Stimulated activated CD8-positive, alpha-beta memory T cell treated with anti-CD3 and anti-CD28 coated beads, Interleukin-4, amount 100 ng/mL, for 1 hour (primary cell): ENCODE measurements at places on chromosomes 5 and 9.

DNA sequence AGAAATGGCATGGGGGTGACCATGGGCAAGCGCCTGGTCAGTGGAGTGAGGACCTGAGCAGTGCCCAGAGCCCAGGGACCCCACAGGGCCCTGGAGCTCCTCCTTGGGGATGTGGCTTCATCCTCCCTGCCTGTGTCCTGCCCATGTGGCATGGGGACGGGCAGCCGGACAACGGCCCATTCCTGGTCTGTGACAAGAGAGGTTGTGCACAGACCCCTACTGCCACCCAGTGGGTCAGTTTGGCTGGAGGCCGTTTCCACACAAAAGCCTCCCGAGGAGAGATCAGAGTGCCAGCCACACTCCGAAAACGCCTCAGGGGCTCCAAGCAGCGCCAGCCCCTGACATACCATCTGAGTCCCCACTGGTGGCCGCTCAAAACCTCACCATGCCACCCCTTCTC lies 19.8 kb downstream of the SLC6A18 start:
- DNase-seq: no peak

DNA sequence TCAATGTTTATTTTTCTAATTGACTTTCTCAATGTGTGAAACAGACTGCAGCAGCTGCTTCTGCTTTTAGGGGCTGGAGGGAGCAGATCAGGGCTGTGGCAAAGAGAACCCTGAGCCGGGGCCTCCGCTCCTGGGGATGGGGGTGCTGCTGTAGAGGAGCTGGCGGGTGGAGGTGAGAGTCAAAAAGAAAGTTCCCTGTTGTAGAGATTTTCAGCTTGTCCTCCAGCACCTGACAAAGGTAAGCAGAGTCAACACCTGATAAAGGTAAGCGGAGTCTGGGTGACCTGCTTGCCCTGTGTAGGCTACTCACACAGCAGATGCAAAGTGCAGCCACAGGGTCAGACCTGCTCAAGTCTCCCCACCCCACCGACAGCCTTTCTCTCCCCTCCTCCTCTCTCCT lies 252.4 kb upstream of the IRX1 start:
- no peak for DNase-seq

GRCh38 chr5:143124593-143124992 lies 278.9 kb downstream of the NR3C1 start:
- no peak for DNase-seq

- DNase-seq: no peak
Measured at GRCh38 chr5:354581-355378, 33.3 kb downstream of the AHRR start.

GRCh38 chr5:92455011-92455410 lies 1071.9 kb upstream of the ARRDC3 start:
- no peak for DNase-seq

DNA sequence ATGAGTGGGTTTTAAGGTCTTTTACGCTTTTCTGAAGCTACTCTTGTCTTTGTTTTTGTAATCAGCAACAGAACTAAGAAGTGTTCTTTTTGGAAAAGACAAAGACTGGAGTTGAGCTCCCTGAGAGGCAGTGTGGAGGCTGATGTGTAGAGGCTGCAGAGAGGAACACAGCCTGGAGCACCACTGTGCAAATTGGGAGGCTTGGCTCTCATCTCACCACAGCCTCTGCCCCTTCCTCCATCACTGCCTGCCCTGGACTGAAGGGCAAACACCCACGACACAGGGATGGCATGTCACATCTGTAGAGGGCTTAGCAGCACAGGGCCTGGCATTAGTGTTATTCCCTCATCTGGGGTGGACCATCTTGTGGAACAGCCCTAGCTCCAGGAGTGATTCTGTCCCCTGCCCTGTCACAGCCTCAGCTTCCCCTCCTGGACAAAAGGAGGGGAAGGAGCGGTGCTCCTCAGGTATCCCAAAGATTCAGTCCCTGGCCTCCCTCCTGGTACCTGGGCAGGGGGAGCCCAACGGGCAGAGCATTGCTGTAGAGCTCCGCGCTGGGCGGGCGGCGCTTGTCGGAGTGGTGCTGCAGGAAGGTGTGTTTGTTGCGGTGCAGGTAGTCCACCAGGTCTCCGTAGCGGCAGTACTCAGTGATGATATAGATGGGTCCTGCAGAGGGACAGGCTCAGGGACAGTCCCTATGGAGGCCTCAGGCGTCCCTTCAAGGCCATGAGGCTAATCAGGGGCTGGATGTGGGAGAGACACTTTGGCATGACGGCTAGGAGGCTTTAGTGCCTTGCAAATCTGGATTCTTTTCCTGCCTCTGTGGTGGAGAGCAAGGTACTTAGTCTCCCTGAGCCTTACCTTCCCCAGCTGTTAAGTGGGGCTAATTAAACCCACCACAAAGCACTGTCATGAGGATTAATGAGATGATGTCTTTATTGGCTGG lies 32.8 kb downstream of the PDGFRB start:
- no peak for DNase-seq

GRCh38 chr9:136432591-136432990 lies 7.1 kb downstream of the INPP5E start:
- no peak for DNase-seq

- DNase-seq: no peak
Measured at GRCh38 chr9:125701351-125701750, 5.7 kb downstream of the MAPKAP1 start.

DNA sequence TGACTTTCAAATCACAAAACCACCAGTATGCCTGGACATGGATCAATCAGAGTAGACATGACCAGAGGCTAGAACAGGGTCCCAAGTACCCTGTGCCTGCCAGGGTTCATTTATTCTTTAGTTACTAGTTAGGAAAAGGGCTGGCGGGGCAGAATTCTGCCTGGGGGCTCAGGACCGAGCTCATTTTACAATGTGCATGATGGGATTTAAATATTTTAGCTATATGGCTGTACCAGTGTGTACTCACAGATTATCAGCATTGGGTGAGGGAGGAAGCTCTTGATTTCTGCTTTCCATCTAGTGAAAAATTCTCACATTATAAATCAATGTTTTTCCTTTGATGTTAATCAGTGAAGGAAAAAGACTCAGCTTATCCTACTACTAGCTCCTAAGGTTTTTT lies 1511.1 kb downstream of the EFNA5 start:
- DNase-seq: no peak

- DNase-seq: no peak
Measured at GRCh38 chr5:34543687-34544086, 112.4 kb upstream of the RAI14 start.

- no peak for DNase-seq
Measured at GRCh38 chr9:8351436-8351835, 551.9 kb upstream of the DMAC1 start.

DNA sequence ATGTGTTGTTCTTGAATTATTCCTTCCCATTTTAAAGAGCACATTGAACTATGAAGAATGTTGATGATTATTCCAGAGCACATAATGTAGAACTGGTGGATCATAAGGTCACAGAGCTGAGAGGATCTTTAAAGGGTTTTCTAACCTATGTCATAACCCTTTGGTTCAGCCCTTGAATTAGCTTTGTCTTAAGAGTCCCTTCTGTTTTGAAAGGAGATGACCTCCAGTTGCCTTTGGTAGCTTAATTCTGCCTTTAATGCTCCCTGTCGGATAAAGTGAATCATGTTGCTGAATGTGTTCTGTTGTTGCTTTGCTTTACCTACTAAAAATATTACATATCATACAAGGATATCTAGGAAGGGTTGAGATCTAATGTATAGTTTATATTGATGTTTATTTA lies 99.1 kb upstream of the PRRC1 start:
- DNase-seq: no peak

- no peak for DNase-seq
Measured at GRCh38 chr5:100790951-100791350, 112.1 kb downstream of the ST8SIA4 start.

- DNase-seq: no peak
Measured at GRCh38 chr9:111839387-111839786, 44.6 kb upstream of the SHOC1 start.

GRCh38 chr9:6855860-6856259 lies 98.1 kb downstream of the KDM4C start:
- no peak for DNase-seq

- no peak for DNase-seq
Measured at GRCh38 chr5:163509291-163509951, 4.0 kb downstream of the MAT2B start.

DNA sequence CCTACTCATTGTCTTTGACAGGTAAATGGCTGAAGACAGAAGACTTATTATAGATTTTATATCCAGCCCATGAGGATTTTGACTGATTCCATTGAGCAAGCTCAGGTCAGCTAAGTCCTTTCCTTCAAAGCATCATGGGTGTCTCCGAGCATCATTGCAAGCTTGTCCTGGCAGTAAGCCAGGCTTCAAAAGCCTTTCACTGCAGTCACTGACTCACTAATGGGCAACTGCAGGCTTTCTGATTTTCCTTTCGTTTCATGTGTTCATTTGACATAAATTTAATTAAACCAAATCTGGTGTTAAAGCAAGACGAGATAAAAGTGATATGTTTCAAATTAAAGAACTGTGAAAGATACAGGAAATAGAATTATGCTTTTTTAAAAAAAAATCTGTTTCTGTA lies 426.2 kb downstream of the ANXA1 start:
- DNase-seq: no peak

DNA sequence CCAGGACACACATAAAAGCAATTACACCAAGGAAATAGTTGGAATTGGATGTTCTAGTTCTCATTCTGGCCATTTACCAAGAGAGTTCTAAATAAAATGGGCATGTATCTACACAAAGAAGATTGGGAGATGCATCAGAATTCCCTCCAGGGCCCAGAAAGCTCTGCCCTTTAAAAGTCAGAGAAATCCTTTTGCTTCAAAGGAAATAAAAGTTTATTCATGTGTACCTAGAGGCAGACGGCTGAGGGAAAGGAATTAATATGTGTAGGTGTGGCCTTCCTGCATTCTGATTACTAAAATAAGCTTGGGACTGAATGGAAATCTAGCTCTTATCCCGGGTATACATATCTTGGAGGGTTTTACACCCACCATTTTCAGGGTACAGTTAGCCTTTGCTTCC lies 719.4 kb downstream of the SEMA5A start:
- no peak for DNase-seq

GRCh38 chr5:102762562-102763227 lies 7.6 kb downstream of the PAM start:
- DNase-seq: no peak

- no peak for DNase-seq
Measured at GRCh38 chr5:109669991-109670706, 19.6 kb upstream of the MAN2A1 start.

GRCh38 chr5:117161718-117162335 lies 587.2 kb upstream of the SEMA6A start:
- no peak for DNase-seq

- DNase-seq: no peak
Measured at GRCh38 chr9:98083061-98083501, 26.5 kb downstream of the NANS start.

DNA sequence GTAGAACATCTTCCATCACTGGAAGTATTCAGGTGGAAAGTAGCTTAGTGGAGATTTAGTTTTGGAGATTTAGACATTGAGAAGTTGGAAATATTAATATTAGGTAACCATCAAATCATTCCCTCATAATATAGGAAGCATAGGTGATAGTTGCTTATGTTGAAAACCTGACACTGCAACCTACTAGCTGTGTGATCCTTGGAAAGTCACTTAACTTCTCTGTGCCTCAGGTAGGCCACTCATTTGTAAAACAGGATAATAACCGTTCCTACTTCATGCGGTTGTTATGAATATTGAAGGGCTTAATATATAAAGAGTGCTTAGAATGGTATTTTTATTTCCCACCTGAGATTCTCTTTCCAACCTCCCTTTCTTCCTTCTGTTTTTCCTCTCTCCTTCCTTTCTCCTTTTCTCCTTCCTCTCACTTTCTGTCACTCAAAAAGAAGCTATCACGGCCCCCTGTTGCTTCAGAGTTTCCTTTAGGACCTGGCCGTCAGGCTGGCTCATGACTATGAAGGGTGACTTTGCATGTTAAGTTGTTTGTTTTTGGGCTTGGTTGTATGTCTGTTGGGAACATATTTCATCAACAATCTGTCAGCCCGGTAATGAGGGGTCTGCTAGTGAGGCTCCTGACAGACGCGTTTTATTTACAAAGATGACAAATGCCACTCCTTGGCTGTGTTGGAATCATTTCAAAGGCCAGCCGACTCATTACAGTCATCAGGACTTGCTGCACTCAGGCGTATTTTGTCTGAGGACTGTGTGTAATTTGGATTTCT lies 31.0 kb downstream of the DOCK2 start:
- no peak for DNase-seq

- DNase-seq: no peak
Measured at GRCh38 chr9:1910269-1910811, 104.8 kb upstream of the SMARCA2 start.

- no peak for DNase-seq
Measured at GRCh38 chr9:32573821-32574220, 862 bp upstream of the NDUFB6 start.

DNA sequence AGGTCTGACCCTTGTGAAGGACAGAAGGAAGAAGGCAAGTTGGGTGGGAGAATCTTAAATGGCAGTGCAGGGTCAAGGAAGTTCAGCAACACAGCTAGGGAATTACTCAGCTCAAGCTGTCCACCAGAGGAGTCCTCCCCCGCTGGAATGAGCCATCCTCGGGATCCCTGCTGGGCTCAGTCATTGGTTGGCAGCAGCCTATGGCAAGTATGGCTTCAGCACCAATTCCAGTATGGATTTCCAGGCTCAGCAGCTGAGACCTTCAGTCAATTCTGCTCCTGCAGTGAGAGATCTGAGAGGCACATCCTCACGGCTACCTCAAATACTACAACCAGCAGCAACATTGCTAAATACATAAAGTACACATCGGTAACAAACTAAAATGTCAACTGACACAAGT lies 280.6 kb upstream of the PIK3R1 start:
- DNase-seq: no peak

- no peak for DNase-seq
Measured at GRCh38 chr5:133267601-133268000, 215.8 kb downstream of the HSPA4 start.

GRCh38 chr9:125133403-125134329 lies 9.7 kb downstream of the SCAI start:
- DNase-seq: no peak

DNA sequence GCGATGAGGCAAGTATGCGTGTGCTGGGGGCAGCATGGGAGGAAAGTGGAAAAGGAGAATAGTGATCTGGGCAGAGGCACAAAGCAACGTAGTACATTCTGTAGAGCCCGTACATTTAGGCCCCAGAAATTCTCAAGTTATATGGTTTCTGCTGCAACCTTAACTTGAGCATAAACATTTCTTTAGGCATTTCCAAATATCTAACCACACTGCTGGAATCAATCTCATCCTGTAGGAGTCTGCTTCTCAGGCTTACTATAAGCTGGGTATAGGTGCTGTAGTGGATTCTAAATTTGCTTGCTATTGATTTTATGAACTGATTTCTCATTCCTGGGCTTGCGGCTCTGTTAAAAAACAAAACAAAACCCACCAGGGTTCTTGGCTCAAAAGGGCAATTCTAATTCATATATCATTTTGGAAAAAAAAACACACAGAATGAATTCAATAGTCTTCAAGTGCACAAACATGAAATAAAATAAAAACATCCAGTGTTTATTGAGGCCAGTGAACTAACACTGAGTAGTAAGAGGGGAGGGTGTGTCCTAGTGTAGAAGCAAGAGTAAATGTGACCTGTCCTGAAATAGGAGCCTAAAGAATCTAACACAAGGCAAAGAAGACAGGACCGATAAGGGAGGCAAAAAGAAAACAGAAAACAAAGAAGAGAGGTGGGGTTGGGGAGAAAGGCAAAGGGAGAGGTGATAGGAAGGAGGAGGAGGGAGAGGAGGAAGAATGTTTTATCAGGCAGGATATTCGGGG lies 145.5 kb upstream of the LHFPL2 start:
- no peak for DNase-seq

GRCh38 chr5:133229931-133230664 lies 178.3 kb downstream of the HSPA4 start:
- DNase-seq: no peak

- no peak for DNase-seq
Measured at GRCh38 chr9:132114102-132114707, 34.5 kb upstream of the MED27 start.
